Right renal pelvis (tissue), 4 donors: ENCODE measurements at places on chromosomes 6 and 20. TPM values are rescaled to one million over a fixed set of nuclear protein-coding genes. Genes with fewer than 3 reads are reported as not detected.
A peak's percentile ranks its signal among the peaks of the same experiment; 100 is the strongest.

GRCh38 chr6:14729129-14729871 is 516.6 kb upstream of the JARID2 start:
- no peak for DNase-seq

GRCh38 chr6:111367393-111368088 is 115.5 kb downstream of the REV3L start:
- DNase-seq, result no peak

- no peak for DNase-seq
Measured at GRCh38 chr6:84517741-84518530, 246.5 kb downstream of the TBX18 start.

- DNase-seq, result no peak
Measured at GRCh38 chr6:82506526-82506925, 142.9 kb downstream of the TPBG start.

DNA sequence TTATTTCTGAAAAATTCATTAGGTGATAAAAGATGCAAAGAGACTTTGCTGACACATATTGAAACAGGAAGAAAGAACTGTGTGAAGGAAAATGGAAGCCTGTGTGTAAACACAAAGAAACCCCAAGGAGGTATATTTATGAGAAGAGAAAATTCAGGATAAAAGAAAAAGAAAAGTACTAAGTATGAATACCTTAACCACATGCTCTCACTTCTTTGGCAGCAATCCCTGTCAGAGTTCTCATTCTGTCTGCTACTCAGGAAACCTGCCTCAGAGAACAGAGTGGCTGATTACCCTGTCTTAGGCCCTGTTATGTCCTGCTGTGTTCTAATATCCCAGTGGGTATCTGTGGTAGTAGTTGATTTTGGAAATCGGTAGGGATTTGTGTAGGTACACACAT is 457.9 kb downstream of the TBC1D32 start:
- DNase-seq, result no peak

GRCh38 chr20:62596486-62596885 is 45.8 kb upstream of the SLCO4A1 start:
- DNase-seq, result no peak

DNA sequence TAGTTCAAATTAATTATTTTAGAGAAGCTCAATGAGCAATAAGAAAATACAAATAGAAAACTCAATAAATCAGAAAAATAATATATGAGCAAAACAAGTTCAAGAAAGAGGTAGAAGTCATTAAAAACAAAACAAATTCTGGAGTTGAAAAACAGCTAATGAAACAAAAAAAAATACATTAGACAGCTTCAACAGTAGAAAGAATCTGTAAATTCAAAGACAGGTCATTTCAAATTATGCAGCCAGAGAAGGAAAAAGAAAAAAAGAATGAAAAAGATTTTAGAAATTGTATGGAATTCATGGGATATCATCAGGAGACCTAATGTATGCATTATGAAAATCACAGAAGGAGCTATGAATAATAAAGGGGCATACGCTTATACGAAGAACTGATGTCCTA is 795.3 kb upstream of the ADGRB3 start:
- DNase-seq, result no peak

DNA sequence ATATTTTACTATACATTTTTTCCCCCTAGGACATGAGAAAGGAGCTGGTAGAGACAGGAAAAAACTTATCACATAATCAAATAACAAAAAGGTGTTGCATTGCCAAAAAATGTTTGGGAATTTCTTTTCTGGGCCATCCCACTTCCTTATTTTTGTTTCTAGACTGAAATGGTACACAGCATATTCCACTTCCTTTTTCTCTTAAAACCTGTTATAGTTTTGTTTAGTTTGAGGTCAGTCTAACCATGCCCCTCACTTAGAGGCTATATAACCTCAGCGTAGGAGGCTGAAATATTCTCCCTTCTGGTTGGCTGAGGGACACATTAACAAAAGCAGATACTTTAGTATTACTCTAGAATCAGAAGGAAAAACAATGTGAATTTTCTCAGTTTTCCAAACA is 323.9 kb downstream of the GJA1 start:
- DNase-seq, result no peak

DNA sequence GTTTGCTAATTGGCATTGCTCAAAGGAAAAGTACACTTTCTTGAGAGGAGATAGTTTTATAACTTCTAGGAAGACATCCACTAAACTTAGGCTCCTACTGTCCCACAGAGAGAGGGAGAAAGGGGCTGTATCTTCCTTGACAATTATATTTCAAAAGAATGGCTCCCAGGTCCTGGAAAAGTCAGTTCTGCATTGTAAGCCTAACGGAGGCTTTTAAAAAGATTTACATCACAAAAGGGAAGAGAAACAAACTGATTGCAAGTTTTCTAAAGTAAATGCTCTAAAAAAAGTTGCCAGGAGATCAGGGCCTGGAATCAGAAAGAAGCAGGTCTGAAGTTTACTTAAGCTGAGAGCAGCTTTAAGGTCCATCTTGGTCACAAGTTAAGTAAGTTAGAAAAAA is 839.5 kb downstream of the FRK start:
- no peak for DNase-seq

DNA sequence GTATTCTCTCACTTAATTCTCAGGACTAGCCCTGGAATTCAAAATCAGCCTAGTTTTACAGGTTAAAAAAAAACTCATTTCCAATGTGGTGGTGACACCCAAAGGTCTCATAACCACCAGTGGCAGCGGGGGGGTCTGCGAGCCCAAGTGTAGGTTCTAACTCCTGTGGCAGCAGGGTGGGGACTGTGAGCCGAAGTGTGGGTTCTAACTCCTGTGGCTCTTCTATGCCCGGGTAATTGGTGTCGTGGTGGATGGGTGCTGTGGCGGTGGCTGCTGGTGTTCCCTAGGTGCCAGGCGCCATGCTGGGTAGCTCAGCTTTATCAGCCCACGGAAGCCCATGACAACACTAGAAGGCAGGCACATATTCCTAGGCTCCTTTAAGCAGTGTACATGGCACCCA is 4.9 kb upstream of the ANKRD60 start:
- no peak for DNase-seq

- no peak for DNase-seq
Measured at GRCh38 chr6:83463886-83464285, 33.0 kb upstream of the ME1 start.

DNA sequence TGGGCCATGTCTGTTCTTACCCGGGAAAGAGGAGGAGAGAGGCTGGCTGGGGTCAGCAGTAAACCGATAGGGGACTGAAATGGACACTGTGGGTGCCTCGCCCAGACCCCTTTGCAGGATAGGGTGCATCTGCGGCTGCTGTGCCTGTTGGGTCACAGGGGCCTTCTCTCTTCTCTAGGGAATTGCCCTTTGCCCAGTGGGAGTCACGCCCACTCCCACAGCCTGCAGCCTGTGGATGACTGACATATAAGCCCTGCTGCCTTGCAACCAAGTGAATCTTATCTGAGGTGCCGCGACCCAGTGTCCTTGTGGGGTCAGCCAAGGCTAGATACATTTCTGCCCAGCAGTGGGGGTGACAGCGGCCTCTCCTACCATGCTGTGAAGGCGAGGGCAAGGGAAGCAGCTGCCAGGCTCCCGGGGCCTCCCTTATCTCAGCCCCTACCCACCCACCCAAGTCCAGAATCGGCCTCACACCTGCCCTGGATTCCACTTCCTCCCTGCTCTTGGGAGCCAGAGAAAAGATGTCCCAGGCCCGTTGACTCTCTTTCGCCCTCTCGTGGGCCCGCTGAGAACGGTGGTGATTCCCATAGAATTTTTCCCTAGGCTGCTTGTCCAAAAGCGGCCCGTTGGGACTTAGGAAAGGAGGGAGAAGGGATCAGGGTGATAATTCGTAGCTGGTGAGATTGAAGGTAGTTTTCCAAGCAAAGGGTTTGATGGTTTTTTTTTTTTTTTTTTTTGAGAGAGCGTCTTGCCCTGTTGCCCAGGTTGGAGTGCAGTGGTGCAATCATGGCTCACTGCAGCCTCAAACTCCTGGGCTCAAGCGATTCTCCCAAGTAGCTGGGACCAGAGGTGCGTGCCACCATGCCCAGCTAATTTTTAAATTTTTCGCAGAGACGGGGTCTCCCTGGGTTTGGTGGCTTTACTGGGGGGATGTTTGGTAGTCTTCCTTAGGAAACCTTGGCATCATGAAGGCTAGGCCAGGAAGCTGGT is 76.4 kb upstream of the RNF24 start:
- no peak for DNase-seq

GRCh38 chr6:101478891-101479290 is 85.4 kb downstream of the GRIK2 start:
- no peak for DNase-seq

DNA sequence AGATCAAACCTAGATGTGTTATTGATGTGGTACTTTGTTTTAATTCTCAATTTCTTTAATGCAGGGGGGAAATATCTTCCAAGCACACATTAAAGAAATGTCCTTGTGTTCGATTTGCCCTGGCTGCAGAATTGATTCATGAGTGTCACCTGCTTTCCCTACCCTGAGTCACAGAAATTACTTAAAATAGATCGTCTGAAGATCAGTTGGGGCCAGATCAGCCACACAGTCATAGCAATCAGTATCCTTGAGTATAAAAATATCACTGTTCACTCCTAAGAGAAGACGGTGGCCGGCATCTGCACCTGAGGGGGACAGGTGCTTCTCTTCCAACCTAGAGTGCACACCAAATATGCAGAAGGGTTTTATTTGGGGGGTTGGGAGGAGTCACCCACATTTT is 115.2 kb upstream of the RIN2 start:
- DNase-seq, result no peak

GRCh38 chr20:55353206-55353605 is 652.1 kb downstream of the CBLN4 start:
- no peak for DNase-seq

DNA sequence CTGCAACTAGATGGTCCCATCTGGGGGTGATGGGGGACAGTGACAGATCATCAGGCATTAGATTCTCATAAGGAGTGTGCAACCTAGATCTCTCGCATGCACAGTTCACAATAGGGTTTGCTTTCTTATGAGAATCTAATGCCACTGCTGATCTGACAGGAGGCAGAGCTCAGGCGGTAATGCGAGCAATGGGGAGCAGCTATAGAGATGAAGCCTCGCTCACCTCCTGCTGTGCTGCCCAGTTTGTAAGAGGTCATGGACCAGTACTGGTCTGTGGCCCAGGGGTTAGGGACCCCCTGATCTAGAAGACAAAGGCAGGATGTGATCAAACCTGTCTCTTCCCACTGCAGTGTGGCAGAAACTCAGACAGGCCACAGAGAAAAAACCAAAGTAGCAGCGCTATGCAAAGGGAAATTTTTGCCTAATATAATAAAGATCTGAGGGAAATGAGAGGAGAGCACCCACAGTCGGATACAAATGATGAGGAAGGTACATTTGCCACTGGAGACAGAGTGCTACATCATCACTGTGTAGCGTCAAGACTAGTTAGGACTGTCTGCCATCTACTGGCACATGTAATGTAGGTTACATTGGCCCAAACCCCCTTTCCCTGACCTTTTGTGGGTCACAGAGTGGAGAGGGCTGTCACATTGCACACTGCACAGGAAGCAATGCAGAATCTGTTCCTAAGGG is 4.1 kb upstream of the LY86 start:
- no peak for DNase-seq

DNA sequence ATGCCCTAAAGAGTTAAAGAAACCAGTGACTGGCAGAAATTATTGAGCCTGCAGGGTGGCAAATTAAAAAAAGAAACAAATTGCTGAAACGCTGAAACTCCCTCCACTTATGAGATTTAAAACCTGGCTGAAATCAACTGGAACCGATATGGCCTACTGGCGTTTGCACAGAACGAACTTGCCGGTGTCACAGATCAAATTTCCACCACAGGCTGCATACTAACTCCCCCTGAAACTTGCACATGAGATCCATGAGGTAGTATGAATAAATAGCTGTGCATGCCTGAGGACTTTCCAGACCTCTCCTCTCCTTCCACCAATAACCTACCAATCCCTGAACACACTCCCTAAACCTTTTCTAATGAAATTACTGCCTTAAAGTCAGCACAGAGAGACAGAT is 150.4 kb downstream of the RNGTT start:
- peak; percentile 11 for DNase-seq

DNA sequence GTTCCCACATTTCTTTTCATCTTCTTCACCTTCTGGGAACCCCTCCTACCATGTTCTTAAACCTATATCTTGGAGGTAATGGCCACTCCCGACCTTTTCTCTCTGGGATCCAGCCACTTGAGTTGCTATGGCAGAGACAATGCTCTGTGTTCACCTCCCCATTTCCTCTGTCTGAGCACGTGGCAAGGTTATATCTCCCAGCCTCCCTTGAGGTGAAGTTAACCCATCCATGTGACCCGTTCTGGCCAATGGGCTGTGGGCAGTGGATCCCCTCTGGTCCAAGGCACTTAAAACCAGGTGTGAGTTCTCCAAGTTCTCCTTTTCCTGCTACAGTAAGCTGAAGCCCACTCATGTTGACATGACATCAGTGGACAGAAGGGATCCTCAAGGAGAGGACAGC is 261.4 kb downstream of the LRFN2 start:
- DNase-seq, result no peak

- DNase-seq, result no peak
Measured at GRCh38 chr6:94089941-94090340, 670.6 kb upstream of the EPHA7 start.

GRCh38 chr20:57753332-57754164 is 43.7 kb upstream of the PMEPA1 start:
- DNase-seq, result no peak

DNA sequence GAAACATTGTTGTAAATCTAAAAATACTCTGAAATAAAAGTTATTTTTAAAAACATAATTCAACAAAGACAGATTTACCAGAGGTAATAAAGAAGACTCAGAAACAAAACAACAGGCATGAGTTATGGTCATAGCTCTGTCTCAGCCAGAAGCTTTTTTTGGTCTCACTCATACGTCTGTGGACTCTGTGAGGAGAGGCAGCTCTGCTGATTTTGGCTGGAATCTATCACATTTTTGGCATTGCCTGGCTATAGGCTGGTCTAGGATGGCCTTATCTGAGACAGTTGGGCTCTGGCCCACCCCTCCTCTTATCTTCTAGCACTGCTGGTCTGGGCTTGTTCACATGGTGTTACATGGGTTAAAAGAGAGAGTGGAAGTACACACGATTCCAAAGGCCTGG is 514.0 kb upstream of the BTBD3 start:
- peak; percentile 31 for DNase-seq

- DNase-seq, result no peak
Measured at GRCh38 chr6:54595844-54596243, 250.7 kb upstream of the FAM83B start.

GRCh38 chr6:75893058-75893775 is 144.2 kb downstream of the MYO6 start:
- peak; percentile 58 for DNase-seq

Gene SLC22A3
- 4.4 TPM for polyA plus RNA-seq

Gene CTNNBL1
- polyA plus RNA-seq, result 51.0 TPM

Gene EEF1A2
- polyA plus RNA-seq, result 0.56 TPM

Gene SAMD5
- 14.7 TPM for polyA plus RNA-seq

Gene SLC17A9
- 2.0 TPM for polyA plus RNA-seq

Gene NOX3
- polyA plus RNA-seq, result 2.0 TPM

Gene RHAG
- polyA plus RNA-seq, result 1.3 TPM

Gene NTSR1
- 1.1 TPM for polyA plus RNA-seq
